ENCODE measurements at places on chromosomes 5 and 9.

DNA sequence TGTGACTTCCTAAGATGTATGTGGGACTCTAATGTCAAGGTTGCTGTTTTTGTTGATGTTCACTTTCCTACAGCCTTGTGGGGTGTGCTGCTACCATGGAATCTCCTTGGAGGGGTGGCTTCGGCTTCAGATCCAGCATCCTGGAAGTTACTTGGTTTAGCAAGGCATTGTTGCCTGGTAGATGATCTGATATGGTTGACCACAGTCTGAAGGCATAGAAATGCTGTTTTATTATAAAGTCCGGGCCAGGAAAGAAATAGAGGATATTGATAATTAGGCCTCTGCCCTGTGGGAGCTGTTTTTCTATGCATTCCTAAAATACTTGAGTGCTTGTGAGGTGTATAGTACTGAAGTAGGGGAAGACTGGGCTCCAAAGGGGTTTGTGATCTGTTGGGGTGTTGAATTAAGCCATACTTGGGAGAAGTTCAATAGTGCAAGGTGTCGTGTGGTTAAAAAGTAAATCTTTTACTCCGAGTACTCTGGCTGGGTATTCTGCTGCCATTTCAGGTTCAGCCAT is 27.3 kb upstream of the CREBRF start:
- DNase-seq = no peak

DNA sequence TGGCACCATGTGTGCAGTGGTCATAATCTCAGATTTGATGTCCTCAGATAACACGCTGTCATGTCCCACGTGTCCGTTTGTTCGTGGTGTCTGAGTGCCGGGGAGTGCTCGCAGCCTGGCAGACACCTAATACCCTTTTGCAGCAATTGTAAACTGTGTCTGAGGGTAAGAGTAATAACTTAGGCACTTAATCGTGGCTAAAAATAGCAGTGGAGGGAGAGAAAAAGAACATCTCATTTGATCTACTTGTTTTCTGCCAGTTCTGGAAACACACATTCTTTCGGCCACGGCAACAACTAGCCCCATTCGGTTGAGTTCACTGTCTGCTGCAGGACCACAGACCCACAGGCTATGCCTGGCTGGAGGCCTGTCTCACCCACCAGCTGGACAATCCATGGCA is 16.5 kb downstream of the ADCY2 start:
- DNase-seq = no peak

DNA sequence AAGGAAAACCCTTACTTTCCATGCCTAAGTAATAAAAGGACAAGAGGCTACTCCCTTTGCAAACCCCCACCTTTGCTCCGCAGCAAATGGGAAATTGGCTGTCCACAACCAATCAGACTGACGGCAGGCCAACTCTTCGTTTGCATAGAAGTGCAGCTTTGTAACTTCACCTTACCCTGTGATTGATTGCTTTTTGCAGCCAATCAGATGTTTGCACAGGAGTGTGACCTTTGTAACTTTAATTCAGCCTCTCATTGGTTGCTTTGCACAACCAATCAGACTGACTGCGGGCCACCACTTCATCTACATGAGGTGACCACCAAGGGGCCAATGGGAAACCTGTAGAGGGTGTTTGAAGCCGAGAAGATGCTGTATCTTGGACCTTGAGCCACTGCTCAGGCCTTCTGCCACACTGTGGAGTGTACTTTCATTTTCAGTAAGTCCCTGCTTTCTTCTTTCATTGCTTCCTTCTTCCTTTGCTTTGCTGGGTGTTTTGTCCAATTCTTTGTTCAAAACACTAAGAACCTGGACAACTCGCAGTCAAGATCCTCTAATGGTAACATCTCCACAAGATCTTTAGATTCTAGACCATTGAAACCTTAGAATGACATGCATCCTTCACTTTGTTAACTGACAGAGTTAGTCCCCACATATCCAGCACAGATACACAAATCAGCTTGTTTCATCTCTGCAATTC is 51.3 kb upstream of the FREM1 start:
- DNase-seq = no peak

DNA sequence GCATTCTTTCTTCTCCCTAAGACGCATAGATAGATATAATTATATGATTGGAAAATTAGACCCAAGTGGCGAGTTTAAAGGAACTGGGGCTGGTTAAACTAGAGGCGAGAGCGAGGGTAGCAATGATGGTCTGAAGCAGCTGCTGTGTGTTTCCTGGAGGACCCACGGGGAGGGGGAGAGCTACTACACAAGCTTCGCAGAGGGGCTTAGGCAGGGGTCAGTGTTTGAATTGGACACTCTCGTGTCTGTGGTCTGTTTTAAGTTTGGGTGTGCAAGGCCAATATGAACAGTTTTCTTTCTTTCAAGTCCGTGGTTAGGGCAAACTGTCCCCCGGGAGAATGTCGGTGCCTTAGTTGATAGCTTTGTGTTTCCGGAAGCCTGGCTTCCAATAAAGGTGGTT is 43.1 kb downstream of the PDZD2 start:
- DNase-seq = no peak

- DNase-seq = no peak
These were observed 607.5 kb downstream of the ISL1 start for GRCh38 chr5:51990661-51991180.

GRCh38 chr9:2290382-2290781 is 275.2 kb downstream of the SMARCA2 start:
- DNase-seq = no peak

- DNase-seq = no peak
These were observed 106.1 kb downstream of the PCSK1 start for GRCh38 chr5:96326902-96327301.

Data from ascending aorta (tissue), 2 donors.